ENCODE measurements at places on chromosomes 12 and 14.
A peak's percentile ranks its signal among the peaks of the same experiment; 100 is the strongest.

- peak; percentile 23 for DNase-seq
Observed at GRCh38 chr14:61839507-61839906, 77.3 kb downstream of the SNAPC1 start.

DNA sequence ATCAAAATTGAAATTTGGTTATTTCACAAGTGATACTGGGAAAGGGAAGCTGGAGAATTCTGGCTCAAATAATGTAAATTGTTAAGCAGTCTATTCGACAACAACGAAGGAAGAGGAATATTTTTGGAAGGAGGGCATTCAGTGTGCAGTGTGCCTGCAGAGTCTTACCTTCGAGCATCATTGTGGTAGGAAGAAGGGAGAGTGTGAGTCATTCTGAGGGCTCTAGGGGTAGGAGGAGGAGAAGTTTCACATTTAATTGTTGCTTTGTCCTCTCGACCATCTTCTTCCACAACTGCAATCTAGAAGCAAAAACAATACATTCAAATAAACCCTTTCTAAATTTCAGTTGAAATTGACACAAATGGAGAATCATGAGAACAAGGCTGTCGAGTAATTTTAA is 263.0 kb downstream of the ACSS3 start:
- DNase-seq, result no peak

- DNase-seq, result no peak
Observed at GRCh38 chr14:93744876-93745275, 43.4 kb downstream of the PRIMA1 start.

- DNase-seq, result no peak
Observed at GRCh38 chr14:56224691-56225681, 106.8 kb downstream of the PELI2 start.

DNA sequence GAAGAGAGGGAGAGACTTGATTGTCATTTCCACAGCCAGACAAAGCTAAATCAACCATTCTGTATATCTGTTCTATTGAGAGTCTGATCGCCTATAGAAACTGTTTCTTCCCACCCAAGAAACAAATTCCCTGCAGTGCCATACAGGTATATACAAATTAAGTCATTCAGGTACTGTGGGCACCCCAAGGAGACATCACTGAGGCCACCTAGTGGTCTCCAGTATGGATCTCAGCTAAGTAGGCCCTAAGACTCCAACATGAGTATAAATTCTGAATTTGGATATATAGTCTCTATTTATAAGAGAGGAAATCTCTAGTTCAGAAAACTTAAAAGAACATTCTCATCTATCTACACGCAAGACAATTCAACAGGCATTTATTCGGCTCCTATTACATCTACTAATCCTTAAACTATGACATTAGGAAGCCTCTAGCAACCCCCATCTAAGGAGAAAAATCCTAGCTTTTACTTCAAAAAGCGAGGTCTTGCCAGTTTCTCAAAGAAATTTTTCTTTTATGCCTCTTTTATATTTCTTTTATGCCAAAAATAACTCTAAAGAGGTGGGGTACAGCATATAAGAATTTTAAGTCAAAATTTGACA is 62.6 kb downstream of the DCAF5 start:
- no peak for DNase-seq

- no peak for DNase-seq
Observed at GRCh38 chr12:2560356-2560755, 234.4 kb upstream of the FKBP4 start.

DNA sequence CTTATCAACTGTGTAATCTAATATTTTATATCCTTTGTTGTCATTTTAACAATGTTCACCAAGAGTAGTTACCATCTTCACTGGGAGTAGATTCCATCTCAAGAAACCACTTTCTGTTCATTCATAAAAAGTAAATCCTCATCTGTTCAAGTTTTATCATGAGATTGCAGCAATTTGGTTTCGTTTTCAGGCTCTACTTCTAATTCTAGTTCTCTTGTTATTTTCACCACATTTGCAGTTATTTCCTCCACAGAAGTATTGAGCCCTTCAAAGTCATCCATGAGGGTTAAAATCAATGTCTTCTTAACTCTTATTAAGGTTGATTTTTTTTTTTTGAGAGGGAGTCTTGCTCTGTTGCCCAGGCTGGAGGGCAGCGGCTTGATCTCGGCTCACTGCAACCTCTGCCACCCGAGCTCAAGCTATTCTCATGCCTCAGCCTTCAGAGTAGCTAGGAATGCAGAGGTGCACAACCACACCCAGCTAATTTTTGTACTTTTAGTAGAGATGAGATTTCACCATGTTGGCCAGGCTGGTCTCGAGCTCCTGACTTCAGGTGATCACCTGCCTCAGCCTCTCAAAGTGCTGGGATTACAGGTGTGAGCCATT is 276.6 kb downstream of the ACSS3 start:
- DNase-seq, result no peak

GRCh38 chr12:92729773-92730305 is 27.1 kb downstream of the PLEKHG7 start:
- DNase-seq, result no peak

DNA sequence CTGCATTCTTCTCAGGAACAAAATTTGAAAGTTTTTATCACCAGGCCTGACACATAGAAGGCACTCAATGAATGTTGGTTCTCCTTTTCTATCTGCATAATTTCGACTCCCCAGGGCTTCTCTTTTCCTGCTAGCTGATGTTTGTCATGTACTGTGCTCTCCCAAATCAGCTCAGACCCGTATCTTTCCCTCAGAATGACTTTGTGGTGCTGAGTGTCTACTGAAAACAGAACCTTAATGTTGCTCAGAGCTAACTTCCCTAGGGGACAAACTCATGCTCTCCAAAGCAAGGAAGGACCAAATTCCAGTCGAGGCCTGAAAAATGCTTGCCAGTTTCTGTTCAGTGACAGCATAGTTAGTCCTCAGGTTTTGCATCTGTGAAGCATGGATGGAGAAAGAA is 1.9 kb downstream of the ARHGDIB start:
- no peak for DNase-seq

DNA sequence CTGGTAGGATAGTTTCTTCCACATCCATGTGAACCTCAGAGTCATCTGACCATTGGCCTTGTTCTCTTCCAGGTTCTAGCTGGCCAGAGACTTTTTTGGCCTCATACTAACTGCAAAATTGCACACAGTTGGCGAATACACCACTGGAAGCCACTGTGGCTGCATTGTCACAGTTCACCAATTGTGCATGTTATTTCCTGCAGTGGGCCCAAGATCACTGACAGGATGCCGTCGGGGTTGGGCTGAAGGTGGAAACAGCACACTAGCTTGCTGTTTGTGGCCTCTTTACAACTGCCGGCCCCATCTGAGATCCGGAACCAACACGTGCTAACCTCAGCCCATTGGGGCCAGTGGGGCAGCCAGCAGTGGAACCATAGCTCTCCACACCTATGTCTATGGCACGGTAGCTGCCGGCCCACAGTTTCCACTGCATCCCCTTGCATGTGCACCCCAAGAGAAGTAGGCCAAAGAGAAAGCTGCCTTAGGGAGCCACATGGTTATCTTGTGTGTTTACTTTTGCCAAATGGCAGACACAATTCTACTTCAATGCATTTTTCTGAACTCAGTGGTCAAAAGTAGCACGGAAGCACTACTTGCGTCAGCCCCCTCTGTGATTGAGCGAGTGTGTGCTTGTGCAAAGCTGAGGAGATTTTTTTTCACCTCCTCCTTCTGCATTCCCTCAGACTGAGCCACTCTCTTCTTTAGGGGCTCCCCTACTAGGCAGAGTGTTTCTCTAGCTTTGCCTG is 464.0 kb downstream of the RAD51B start:
- DNase-seq, result no peak

- DNase-seq, result no peak
Observed at GRCh38 chr14:22456421-22456820, 132.6 kb downstream of the DAD1 start.

- no peak for DNase-seq
Observed at GRCh38 chr14:31228533-31228932, 20.9 kb upstream of the HECTD1 start.

GRCh38 chr12:49357103-49357678 is 10.1 kb upstream of the SPATS2 start:
- DNase-seq, result no peak

DNA sequence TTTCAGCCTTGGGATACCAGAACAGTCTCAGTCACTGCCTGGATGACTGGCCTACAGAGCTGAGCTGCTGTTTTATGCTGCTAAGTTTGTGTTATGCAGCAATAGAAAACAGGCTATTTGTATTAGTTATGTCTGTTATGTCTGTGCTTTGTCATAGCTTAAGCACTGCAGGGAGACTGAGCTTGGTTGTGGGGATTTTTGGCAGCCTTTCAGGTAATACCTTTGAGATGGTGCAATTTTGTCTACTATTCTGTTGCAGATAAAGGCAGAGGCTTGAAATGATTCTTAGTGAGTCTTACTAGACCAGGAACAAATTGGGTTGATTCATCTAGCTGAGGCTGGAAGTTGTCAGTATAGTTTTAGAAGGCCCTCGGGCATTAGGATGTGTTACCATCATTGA is 201.3 kb upstream of the RBM19 start:
- DNase-seq, result no peak

- DNase-seq, result no peak
Observed at GRCh38 chr12:88509851-88510250, 70.4 kb downstream of the KITLG start.

GRCh38 chr12:53061404-53062010 is 11.6 kb downstream of the TNS2 start:
- no peak for DNase-seq

DNA sequence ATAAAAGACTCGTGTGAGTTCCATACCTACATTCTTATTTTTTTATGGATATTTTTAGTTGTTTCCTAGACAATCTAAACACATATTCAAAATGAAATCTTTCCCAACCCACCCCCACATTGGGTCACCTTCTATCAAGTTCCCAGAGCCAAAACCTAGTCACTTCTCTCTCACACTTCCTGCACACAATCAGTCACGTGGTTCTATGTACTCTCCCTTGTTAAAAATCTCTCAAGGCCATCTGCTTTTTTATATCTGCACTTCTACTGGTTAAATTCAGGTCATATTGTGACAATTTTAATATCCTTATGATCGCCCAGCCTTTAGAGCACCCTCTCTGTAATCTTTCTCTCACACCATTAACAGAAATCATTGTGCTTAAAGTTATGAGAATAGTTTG is 175.0 kb upstream of the SYT10 start:
- DNase-seq, result no peak

- no peak for DNase-seq
Observed at GRCh38 chr14:91385697-91386096, 31.9 kb downstream of the CCDC88C start.

DNA sequence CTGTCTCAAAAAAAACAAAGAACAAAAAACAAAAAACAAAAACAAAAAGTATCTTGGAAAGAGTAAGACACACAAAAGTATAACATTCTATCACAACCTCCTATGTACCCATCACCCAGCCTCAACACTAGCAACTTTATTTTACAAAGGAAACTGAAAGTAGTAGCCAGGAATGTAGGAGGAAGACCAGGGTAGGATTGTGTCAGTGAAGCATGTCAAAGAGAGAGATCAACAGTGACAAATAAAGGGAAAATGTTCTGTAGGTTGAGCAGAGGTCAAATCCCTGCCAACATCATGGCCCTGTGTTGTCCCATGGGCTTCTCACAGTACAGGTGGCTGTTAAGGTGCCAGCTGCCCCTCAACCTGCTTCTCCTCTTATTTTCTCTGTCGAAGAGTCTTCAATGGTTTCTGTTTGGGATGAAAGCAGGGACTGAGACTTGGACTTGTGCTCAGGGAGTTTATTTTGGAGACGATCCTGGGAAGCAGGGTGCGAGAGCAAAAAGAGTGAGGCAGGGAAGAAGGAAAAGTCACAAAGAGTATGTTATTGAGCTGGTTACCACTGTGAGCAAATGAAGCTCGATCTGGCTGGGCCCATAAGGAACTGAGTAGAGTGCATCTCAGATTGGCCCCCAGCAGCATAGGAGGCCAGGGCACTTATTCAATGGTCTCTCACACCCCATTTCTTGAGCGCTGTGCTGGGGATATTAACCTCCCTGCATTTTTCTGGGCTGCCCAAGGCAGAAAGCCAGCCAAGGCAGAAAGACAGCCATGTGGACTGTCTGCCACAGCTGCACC is 29.4 kb upstream of the CTDSP2 start:
- no peak for DNase-seq

DNA sequence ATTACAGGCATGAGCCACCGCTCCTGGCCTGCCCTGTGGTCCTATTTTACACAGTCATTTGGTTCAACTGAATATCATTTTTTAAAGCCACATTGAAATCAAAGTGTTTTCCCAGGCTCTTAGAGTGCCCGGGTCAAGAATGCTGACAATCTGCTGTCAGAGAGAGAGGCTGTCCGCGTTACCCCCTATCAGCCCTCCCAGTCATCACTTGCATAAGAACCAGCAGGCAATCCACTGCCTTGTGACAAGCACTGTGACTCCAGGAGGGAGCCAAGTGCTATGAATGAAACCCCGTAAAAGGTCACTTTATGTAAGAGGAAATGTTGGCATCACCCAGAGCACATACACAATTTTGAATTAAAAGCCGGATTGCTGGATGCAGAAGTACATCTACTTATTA is 13.5 kb downstream of the PHLDA1 start:
- no peak for DNase-seq

- DNase-seq, result no peak
Observed at GRCh38 chr14:88007608-88008007, 2.7 kb downstream of the GPR65 start.

DNA sequence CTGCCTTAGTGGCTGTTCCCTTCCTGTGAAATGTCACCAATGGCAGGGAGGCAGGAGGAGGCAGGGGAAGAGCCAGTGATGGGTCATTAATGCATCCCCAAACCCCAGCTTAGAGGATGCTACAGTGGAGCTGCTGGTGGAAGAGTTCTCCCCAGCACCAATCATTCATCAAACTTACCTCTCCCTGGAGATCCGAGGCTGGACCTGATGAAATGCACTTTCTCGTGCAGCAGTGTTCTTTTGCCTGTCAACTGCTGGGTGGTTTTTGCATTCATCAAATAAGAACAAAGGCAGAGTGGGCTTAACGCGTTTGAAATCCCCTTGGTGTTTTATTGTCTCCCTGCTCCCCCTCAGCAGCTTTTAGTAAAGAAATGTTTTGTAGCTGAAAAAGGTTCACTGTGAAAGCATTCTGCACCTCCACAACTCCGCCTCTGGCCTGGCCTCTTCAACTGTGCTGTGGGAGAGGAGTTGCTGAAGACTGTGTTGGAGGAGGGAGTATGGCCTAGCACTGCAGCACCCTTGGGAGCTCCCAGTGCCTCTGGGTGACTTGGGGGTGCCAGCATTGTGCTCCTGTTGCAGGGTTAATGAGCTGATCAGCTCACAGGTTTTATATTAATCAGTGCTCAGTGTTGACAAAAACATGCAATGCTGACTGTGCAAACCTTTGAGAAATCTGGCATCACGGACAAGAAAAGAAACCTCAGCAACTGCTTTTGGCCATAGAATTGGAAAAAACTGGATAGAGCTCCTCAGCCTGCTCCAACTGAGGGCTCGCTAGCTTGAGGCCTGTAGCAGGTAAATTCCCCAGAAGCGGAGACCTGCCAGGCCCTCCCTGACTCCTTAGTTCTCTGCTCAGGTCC is 14.4 kb downstream of the TSPAN9 start:
- no peak for DNase-seq

- DNase-seq, result no peak
Observed at GRCh38 chr12:4992871-4993270, 50.8 kb upstream of the KCNA5 start.

DNA sequence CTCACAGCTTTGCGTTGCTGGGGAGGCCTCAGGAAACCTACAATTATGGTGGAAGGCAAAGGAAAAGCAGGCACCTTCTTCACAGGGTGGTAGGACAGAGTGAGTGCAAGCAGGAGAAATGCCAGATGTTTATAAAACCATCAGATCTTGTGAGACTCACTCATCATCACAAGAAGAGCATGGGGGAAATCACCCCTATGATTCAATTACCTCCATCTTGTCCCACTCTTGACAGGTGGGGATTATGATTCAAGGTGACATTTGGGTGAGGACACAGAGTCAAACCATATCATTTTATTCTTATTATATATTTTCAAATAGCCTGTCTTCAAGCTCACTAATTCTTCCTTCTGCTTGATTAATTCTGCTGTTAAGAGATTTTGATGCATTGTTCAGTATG is 665.3 kb downstream of the TRHDE start:
- no peak for DNase-seq

Data from astrocyte of the cerebellum (primary cell).